ENCODE measurements at places on chromosomes 4 and X. TPM values are rescaled to one million over a fixed set of nuclear protein-coding genes. Genes with fewer than 3 reads are reported as not detected.

DNA sequence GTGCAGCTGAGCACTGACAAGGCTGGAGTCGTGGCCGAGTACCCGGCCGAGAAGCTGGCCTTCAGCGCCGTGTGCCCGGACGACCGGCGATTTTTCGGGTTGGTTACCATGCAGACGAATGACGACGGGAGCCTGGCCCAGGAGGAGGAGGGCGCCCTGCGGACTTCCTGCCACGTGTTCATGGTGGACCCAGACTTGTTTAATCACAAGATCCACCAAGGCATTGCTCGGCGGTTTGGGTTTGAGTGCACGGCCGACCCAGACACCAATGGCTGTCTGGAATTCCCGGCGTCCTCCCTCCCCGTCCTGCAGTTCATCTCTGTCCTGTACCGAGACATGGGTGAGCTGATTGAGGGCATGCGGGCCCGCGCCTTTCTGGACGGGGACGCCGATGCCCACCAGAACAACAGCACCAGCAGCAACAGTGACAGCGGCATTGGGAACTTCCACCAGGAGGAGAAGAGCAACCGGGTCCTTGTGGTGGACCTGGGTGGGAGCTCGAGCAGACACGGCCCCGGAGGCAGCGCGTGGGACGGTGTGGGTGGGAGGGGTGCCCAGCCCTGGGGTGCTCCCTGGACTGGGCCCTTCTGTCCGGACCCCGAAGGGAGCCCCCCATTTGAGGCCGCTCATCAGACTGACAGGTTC lies 24.3 kb downstream of the RGS12 start:
- no peak overlapping the region for H3K4me3 ChIP-seq
- no peak overlapping the region for H3K27ac ChIP-seq
- H3K4me1 ChIP-seq = no peaks in the 10 kb centered on the region
- DNase-seq = no peak
- H3K36me3 ChIP-seq = no peaks in the 10 kb centered on the region

DNA sequence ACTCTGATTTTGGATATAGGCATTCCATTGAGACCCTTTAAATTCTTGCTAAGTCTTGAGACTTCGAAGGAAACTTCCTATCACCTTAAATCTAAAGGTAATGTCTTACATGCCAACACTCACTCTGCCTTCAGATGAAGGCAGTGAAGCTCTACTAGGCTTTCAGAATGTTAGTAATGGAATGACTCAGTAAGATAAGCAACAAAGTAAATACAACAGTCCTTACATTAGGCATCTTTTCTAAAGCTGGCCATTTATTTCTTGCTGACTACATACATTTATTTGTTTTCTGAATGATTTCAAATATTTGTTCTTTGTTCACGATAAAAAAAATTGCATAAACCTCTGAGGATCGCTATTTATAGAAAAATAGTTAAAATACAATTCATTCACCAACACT lies 43.5 kb downstream of the ASIC5 start:
- H3K4me3 ChIP-seq = no peak overlapping the region
- H3K36me3 ChIP-seq = no peaks in the 10 kb centered on the region
- H3K27me3 ChIP-seq = no peaks in the 10 kb centered on the region
- no peak overlapping the region for H3K27ac ChIP-seq
- DNase-seq = no peak
- no peaks in the 10 kb centered on the region for H3K4me1 ChIP-seq

ZFP92 gene
- total RNA-seq = 1.1 TPM

- no peak overlapping the region for H3K27ac ChIP-seq
- H3K36me3 ChIP-seq = peaks cover 2% of the 10 kb centered on the region
- peaks cover 2% of the 10 kb centered on the region for H3K27me3 ChIP-seq
- no peaks in the 10 kb centered on the region for H3K4me1 ChIP-seq
- H3K4me3 ChIP-seq = no peak overlapping the region
Measured at GRCh38 chr4:189815404-189816192, 125.1 kb upstream of the FRG1 start.

TNIP3 gene
- total RNA-seq = 3.0 TPM

DNA sequence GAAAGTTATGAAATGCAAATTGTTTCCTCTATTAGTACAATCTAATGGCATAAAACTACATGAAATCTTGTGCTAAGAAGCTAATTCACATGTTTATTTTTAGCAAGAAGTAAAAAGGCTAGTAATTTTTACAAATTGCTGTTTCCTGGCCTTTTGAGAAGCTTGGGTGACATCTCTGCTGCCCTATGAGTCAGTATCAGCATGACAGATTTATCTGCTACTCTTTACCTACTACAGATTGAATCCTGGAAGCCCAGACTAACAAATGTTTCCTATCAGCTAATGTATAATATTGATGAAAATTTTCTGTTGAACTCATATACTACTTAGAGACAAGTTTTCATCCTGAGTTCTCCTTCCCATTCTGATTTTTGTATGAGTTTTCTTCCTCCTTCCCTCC lies 232.4 kb downstream of the DCTD start:
- H3K4me3 ChIP-seq = no peak overlapping the region
- H3K27ac ChIP-seq = no peak overlapping the region
- DNase-seq = no peak
- no peaks in the 10 kb centered on the region for H3K36me3 ChIP-seq
- no peaks in the 10 kb centered on the region for H3K4me1 ChIP-seq

DNA sequence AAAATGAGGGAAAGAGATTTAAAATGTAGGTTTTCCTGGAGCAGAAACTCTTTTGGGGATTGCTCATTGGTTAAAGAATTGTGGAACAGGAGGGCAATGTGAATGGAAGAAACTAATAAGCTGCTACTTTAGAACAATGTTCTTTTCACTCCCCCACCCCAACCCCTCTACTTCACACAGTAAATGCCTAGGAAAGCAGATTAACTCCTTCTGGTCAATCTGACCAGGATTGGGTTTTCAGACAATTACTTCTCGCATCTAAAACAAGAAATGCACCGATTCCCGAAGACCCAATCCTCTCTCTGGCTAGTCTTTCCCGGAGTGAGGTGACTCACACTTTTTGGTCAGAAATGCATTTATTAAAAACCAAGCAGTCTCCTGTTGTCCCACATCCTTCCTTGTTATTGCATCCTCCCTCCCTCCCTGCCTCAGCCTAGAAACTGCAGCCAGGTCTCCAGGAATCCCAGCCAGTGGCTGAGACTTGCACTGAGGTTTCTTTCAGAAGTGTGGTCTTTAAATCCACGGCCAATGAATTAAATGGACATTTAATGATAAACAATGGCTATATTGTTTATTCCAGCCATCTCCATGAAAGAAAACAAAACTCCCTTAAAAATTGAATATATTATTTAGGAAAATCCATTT lies 21.4 kb downstream of the MFAP3L start:
- no peak for DNase-seq
- H3K27ac ChIP-seq = no peak overlapping the region
- peaks cover 8% of the 10 kb centered on the region for H3K4me1 ChIP-seq
- no peaks in the 10 kb centered on the region for H3K27me3 ChIP-seq
- H3K36me3 ChIP-seq = no peaks in the 10 kb centered on the region

GRCh38 chrX:117538178-117539089 lies 578.2 kb downstream of the KLHL13 start:
- no peak overlapping the region for H3K4me3 ChIP-seq
- H3K27ac ChIP-seq = no peak overlapping the region

GRCh38 chr4:14568351-14568750 lies 433.9 kb upstream of the CPEB2 start:
- H3K4me1 ChIP-seq = no peaks in the 10 kb centered on the region
- DNase-seq = no peak

Data from activated naive CD8-positive, alpha-beta T cell treated with anti-CD3 and anti-CD28 coated beads, Interleukin-2, amount 10 ng/mL, durations not matched to agents 7 days and 5 days (primary cell).